ENCODE measurements at places on chromosomes 2 and 18. TPM values are rescaled to one million over a fixed set of nuclear protein-coding genes. Genes with fewer than 3 reads are reported as not detected.

- no peak for DNase-seq
Observed at GRCh38 chr18:40347261-40347660, 1607.8 kb upstream of the PIK3C3 start.

AFF3 gene
- 7.6 TPM for total RNA-seq

GRCh38 chr2:215636816-215637215, 200.9 kb upstream of the FN1 start:
- DNase-seq, result no peak

CEP76 gene
- 8.6 TPM for total RNA-seq

UGT1A8 gene
- not detected for total RNA-seq

GRCh38 chr2:156065912-156066311, 266.6 kb downstream of the NR4A2 start:
- no peak for DNase-seq

DNA sequence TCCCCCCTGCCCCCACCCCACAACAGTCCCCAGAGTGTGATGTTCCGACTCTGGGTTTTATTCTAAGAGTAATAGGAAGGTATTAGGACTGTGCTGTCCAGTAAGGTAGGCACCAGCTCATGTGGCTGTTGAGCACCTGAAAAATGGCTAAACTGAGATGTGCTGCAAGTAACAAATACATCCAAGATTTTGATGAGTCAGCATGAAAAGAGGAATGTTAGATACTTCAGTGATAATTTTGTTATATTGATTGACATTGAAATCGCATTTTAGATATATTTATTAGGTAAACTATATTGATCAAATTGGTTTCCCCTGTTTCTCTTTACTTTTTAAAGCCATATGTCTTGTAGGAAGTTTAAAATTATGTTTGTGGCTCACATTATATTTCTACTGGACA, 147.8 kb downstream of the FTCDNL1 start:
- no peak for DNase-seq

PIEZO2 gene
- total RNA-seq, result 5.9 TPM

DNA sequence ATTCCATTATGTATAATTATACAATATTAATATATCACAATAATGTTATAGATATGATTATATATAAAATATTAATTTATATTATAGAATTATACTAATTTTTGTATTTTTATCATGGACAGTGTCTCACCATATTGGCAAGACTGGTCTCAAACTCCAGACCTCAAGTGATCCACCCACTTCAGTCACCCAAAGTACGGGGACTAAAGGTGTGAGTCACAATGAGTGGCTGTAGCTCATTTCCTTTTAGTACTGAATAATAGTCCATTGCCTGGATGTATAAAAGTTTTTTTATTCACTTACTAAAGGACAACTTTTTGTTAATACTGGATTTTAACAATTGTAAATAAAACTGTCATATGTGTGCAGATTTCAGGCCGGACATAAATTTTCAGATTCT, 417.6 kb upstream of the LINC00305 start:
- no peak for DNase-seq

DNA sequence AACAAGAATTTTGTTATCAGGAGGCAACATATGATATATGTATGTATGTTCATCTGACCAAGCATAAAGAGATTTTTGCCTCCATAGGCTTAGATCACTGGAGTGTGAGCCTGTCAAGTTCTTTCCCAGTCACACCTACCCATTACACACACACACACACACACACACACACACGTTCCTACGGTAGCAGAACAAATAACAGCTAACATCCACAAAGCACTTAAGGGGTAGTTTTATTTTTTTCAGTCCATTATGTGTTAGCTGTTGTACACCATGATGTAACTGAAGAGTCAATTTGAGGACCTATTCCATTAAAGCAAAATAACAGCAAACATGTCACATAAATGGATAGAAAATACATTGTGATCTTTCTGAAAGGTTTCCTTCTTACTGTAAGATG, 39.5 kb downstream of the UGP2 start:
- DNase-seq, result no peak

GRCh38 chr2:27954771-27955383, 64.3 kb downstream of the BABAM2 start:
- peak; percentile 92 for DNase-seq

SFT2D3 gene
- total RNA-seq, result 3.7 TPM

GRCh38 chr2:219497495-219498279, 1.0 kb upstream of the GMPPA start:
- DNase-seq, result no peak

- DNase-seq, result no peak
Observed at GRCh38 chr2:95058989-95059641, 33.6 kb downstream of the MAL start.

DNA sequence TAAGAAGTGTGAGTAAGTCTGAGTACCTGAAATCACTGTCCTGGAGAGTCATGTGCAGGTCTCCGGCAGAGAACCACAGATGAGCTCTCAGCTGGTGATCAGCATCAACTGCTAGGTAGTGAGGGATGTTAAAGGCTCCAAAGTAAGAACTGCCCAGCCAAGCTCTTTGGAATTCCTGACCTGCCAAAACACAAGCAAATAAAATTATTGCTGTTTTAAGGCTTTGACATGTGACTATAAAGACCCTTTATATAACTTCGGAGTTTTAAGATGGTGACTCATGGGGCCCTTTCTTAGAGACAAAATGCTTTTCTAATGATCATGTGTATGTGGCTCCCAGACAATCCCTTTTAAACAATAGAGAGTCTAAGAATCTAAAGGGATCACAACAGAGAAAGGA, 855.7 kb downstream of the TRIB2 start:
- no peak for DNase-seq

GALNT1 gene
- 29.2 TPM for total RNA-seq

SPHKAP gene
- 1.2 TPM for total RNA-seq
